ENCODE measurements at places on chromosomes 3 and 15.

DNA sequence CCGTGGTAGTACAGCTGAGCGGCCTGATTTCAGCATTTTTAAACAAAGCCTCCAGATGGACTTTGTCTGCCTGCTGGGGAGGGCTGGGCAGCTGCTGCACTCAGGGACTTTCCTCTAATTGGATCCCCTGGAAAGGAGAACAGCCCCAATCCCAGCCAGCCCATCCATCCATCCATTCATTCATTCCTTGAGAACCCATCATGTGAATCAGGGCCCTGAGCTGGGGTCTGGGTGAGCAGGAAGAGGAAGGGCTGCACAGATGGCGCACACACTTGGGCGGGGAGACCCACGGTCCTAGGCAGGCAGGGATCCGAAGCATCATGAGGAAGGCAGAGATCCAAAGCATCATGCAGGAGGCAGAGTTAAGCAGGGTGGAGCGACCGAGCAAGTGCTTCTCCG, 45.7 kb downstream of the TPRA1 start:
- DNase-seq: no peak

DNA sequence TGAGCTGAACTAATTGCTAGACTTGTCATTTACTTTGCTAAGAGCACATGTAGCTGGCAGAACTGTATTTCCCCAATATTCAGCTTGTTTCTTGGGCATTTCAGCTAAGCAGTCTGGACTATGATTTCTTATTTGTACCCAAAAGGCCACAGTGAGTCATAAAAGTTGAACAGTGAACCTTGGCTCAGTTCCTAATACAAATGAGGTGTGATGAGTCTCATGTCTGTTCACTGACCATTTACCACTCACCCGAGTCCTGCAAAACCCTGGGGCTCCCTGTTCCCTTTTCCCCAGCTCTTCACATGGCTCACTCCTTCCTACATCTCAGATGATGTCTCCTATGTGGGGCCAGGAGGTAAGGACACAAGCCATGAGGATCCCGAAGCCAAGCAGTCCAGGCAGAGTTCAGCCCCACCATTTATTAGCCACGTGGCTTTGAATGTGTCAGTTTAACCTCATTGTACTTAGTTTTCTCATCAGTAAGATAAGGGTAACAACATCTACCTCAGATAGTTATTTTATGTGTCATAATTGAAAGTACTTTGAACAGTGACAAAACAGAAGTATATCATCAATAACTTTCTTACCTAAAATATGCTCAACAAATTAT, 239.3 kb downstream of the IL5RA start:
- no peak for DNase-seq

GRCh38 chr3:77456906-77457305, 417.0 kb downstream of the ROBO2 start:
- no peak for DNase-seq

DNA sequence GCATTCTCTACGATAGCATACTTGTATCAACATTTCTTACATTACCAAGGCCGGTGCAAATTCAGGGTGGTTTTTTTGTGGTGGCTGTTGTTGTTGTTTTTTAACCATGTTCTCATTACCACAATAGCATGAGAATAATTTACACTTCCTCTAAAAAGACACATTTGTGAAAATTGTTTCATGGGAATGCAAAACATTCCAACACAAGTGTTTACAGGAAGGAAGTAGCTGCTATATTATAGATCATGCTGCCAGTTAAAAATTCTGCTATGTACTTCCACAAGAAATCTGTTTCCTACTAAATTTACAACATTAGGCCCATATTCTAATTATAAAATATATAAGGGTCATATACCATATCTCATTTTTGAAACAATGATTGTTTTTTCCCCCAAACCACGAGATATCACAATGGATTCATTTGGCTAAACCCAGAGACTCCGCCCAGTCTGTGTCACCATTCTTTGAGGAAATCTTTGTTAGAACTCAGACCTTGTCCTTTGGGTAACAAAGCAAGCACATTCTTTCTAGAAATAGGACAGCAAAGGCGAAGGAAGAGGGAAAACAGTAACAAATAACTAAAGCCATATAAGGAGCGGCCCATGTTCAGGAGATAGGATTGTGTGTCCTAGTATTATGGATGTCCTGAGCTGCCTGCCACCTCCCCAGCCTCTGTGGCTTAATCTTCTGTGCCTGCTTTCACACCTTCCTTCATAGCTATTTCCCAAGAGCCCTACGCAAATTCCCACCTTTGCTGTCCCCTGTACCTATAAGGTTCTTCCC, 60.1 kb downstream of the UACA start:
- DNase-seq: no peak

GRCh38 chr3:49786357-49787181, at the start of gene IP6K1:
TSS of gene IP6K1 (minus strand) at chr3:49786542. CDS start at chr3:49748040, 38,502 bp downstream.
- peak; percentile 94 for DNase-seq

- no peak for DNase-seq
These were observed 4.1 kb upstream of the RTP1 start for GRCh38 chr3:187193181-187193580.

DNA sequence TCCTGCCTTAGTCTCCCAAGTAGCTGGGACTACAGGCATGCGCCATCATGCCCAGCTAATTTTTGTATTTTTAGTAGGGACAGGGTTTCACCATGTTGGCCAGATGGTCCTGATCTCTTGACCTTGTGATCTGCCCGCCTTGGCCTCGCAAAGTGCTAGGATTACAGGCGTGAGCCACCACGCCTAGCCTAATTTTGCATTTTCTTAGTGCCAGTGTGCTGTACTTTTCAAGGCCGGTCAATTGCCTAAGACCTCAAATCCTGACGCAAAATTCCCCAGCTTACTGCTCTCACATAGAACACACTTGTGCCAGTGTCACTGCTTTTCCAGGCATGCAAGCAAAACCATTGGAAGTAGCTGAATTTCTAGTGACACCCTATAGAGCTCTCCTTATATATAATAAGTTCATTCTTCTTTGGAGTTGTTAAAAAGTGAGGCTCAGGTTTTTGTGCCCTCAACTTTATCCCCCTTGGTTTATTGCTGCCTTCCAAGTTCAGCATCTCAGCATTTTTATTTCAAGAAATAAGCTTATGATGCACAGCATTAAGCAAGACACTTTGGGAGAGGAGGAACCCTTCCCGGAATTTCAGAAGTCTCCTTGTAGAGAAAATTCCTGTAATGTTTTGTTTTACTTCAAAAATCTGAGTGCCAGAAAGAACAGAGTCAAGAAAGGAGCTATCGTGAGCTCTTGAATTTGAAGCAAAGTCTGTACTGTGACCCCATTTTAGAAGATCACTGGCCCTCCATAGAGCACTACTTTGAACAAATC, 93.2 kb downstream of the FILIP1L start:
- no peak for DNase-seq

DNA sequence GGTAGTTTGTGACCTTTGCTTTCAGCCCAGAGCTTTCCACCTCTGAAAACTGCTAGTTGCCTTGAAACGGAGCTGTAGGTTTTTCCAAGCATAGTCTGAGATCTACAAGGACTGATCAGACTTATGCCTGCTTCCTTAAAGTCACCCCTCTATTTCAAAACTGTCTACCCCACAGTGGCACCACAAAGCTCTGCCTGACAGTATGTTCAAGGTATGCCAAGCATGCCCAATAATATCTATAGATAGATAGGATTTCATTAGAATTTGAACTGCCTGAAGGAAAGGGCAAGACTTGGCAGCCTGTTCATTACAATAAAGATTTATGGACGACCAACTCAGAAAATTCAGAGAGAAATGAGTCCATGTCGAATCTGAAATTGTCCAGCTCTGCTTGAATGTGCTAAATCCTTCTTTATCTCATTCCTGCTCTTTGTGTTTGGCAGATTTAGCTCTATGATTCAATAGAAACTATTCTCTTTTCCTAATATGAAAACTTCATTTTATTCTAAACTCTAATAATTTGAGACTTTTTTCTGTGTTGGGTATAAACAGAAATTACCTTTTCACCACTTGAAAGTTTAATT, 227.6 kb upstream of the TBC1D5 start:
- no peak for DNase-seq

GRCh38 chr3:50415816-50416215, 56.5 kb upstream of the TMEM115 start:
- DNase-seq: no peak

GRCh38 chr3:122799322-122799721, 4.5 kb downstream of the SLC49A4 start:
- DNase-seq: no peak

- DNase-seq: no peak
These were observed 56.6 kb downstream of the PGPEP1L start for GRCh38 chr15:98951004-98951403.

DNA sequence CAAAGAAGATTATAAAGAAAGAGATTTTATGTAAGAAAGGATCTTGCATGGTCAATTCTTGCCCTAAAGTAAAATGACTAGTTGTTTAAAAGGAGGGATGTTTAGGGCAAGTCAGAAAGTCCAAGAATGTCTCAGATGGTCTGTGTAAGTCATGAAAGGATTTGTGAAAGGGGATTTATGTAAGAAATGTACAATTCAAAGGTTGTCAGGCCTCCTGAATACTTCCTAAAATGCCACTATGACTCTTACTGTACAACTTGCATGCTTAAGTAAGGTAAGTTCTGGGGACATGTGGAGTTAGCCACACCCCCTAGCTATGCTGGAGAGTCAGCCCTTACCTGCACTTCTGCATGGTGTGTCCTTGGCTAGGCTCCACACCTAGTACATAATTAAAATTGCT, 328.9 kb upstream of the TGFBR2 start:
- no peak for DNase-seq

- no peak for DNase-seq
These were observed 835 bp downstream of the MEIS2 start for GRCh38 chr15:37099319-37100108.

GRCh38 chr3:55725681-55726500, 238.8 kb upstream of the WNT5A start:
- DNase-seq: no peak

- peak; percentile 74 for DNase-seq
These were observed 26.7 kb downstream of the ABHD2 start for GRCh38 chr15:89114990-89115389.

GRCh38 chr15:78374436-78375393, 34.6 kb downstream of the CRABP1 start:
- no peak for DNase-seq

DNA sequence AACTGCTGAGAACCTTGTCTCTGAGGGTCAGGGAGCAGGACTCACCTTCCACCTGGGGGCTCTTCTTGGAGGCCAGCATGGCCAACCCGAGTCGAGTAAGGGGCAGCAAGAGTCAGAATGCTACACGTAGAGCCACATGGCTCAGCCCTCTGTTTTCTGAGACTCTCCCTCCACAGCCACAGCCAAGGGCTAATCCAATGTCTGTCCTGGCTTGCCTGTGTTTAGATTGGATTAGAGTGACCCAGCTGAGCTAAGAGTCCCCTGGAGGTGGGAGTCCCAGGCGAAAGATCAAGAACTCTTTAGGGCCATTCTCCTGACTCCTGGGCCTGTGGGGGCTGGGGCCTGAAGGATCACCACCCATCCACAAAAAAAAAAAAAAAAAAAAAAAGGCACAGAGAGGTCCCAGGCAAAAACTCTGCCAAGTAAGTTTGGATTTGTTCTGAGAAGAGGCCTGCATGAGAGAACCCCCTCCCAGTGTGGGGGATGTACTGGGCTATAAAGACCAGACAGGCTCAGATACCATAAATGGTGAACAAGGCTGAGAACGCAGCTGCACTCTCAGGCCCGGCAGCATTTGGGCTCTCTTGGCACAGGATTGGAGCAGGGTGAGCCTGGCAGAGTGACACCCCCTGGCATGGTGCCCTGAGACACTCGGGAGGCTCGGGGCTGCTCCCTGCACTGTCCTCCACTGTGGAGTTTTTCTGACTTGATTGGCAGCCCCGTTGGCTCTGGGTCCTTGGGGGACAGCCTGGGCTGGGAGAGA, 88.0 kb upstream of the OSBPL11 start:
- DNase-seq: no peak

GRCh38 chr3:39454591-39455217, 12.8 kb upstream of the MOBP start:
- no peak for DNase-seq

DNA sequence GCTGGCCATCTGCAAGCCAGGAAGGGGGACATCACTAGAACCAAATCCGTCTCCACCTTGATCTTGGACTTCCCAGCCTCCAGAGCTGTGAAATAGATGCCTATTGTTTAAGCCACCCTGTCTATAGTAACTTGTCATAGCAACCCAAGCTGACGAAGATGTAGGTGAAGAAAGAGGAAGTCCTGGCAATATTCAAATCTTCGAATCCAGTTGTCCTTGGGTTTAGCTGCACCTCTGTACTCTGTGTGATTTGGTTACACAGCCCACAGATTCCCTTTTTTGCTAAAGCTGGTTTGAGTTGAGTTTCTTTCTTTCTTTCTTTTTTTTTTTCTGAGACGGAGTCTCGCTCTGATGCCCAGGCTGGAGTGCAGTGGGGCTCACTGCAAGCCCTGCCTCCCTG, 68.0 kb upstream of the XCR1 start:
- DNase-seq: no peak

DNA sequence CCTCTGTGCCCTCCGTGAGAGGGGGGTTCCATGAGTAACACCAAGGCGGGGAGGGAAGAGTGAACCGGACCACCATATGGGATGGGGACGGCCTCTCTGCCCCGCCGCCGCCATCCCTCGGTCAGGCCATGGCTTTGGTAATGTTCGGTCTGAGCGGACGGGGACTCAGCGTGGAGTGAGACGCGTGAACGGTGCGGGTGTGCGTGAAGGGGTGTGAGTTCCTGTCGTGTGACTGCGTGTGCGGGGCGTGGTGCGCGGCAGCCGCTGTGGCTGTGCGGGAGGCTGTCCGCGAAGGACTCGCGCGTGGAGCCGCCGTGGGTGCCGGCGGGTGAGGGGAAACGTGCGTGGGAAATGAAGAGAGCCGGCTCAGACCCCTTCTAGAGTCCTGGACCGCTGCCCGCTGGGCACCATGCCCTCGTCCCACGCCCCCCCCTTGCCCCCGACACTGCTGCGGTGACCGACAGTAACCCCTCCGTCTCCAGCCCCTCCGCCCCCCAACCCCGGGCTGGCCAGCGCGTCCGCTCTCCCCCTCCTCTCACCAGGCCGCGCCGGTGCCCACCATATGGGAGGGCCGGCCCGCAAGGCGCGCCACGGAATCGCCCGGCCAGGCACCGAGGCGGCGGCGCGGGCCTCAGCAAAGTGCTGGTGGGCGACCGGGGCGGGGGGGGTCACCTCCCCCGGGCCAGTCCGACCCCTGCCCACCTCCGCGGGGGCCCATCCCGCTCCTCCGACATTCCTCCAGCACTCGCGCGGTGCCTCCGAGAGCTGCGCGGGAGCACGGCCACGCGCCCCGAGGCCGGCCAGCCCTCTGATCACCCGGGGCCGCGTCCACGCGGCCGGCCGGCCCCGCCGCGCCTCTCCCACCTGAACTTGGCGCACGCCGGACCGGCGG, 589 bp downstream of the KLF15 start:
- DNase-seq: no peak

DNA sequence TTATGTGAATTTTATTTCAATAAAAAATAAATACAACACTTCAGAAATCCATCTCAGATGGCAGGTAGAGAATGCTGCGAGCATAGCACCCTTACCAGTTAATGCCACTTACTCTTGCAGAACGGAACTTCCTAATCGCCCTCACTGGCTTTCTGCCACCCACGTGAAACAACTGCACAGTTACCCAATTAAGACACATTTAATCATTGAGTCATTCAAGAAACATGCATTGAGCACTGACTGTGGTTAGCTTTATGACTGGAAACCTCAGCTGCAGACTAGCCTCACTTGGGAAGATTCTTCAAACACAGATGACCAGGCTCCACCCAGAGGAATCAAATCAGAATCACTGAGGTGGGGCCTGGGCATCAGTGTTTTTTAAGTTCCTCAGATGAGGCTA, 5.6 kb upstream of the MFGE8 start:
- no peak for DNase-seq

- DNase-seq: no peak
These were observed 809.6 kb upstream of the NR2F2 start for GRCh38 chr15:95520922-95521321.

Data from NCI-H2081 treated with DMSO at 0.1 percent for 48 hours (cell line).